ENCODE measurements at places on chromosomes 12 and 14.

DNA sequence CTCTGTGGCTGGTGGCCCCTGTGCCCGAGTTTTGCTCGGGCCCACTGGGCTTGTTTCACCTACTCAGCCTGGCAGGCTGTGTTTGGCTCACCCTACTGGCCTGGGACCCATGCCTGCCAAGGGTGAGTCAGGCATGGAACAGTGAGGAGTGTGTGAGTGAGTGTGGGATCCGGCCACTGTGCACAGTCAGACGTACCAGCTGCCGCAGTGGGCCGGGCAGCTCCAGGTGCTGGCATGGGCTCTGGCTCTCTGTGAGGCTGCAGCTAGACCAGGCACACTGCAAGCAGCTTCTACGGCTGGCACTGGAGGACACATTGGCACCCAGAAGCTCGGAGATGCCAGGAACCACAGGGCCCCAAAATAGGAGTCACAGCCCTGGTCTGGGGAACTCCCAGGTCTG is 40.6 kb downstream of the HSD17B6 start:
- no peak for DNase-seq

DNA sequence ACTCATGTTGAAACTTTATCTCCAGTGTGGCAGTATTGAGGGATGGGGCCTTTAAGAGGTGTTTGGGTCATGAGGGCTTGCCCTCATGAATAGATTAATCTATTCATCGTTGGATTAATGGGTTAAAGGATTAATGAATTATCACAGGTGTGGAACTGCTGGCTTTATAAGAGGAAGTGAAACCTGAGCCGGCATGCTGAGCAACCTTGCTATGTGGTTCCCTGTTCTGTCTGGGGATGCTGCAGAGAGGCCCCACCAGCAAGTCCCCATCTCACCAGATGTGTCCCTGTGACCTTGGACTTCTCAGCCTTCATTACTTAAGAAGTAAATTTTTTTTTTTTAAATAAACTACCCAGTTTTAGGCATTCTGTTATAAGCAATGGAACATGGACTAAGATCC is 109.6 kb downstream of the DYRK2 start:
- peak; percentile 47 for DNase-seq

DNA sequence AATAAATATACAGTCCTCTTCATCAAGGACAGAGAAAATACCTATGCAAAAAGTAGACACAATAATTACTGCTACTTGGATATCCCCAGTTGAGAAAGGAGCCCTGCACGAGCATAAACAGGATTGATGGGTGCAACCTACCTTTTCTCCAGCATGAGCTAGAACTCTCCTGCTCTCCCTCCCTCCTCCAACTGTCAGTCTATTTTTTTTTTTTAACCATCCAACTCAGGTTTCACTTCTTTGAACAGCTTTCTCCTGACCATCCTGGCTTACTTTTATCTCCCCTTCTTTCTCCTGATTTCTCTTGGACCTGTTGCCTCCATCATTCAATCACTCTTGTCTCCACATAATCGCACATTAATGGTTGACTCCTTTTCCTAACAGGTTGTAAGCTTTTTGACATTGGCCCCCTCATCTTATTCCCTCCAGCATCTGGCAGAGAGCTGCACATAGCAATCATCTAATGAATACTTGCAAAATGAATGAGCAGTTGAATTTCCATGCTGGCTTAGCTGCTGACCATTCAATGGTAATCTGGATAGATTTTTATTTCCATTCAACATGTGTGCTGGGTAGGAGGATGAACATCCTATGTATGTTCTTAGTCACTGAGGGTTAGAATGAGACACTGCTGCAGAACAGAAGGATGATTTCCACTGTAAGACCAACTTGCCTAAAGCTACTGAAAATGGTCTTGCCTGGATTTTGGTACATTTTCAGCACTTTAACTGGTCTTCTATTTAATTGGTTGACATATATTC is 24.4 kb downstream of the MYBPC1 start:
- peak; percentile 31 for DNase-seq

GRCh38 chr12:76035045-76035444 is 3.5 kb upstream of the PHLDA1 start:
- no peak for DNase-seq

DNA sequence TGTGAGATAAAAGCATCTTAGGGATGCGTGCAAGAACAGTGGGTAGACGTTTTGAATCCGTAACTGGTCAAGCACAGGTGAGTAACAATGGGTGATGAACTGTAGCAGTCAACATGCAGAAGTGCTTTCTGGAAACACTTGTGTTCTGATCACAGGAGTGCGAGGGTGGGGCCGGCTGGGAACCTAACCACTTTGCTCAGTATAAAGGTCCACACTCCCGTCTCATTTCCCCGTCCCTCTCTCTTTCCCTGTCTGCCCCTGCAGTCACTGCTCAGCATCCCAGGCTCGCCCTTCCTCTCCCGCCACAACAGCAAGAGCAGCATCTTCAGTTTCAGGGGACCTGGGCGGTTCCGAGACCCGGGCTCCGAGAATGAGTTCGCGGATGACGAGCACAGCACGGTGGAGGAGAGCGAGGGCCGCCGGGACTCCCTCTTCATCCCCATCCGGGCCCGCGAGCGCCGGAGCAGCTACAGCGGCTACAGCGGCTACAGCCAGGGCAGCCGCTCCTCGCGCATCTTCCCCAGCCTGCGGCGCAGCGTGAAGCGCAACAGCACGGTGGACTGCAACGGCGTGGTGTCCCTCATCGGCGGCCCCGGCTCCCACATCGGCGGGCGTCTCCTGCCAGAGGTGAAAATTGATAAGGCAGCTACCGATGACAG is 127.1 kb downstream of the FIGNL2 start:
- no peak for DNase-seq

DNA sequence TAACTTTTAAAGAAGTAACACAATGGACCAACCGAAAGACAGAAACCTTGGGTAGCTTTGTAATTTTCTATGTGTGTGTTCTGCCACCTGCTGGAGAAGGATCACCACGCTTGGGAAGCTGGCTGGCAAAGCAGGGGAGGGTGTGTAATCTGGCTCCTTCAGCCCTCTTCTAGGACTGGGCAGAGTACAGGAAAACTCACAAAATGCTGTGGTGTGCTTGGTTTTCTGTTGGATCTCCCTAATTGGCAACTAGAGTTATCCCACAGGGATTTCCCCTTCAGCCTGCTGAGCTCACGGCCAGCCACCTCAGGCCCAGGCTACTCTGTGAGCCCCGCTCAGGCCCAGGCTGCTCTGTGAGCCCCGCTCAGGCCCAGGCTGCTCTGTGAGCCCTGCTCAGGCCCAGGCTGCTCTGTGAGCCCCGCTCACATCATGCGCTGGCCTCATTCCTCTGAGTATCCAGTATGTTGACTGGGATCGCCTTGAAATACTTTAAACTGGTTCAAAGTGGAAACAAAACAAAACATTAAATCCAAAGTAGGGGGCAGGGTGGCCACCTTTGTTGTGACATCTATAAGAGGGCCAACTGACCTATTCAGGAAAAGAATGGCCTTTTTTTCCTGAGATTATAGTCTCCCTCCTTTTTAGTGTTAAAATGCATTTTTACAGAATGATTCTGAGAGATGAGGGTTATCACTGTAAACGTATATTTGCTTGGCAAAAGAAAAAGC is 52.0 kb upstream of the RNU6-8 start:
- DNase-seq = peak; percentile 68

DNA sequence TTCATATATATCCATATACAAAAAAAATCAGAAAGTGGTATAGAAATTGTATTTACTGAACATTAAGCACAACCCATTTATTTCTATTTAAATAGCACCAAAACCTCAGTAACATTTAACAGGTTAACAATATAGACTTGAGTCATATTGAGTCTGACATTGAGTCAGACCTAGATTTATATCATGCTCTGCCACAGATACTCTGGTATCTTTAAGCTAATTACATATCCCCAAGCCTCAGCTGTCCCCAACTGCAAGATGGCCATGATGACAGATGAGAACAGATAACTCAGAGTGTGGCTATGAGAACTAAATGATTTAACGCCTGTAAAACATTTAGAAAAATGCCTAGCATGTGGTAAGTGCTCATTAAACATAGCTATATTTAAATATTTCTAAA is 40.3 kb downstream of the IFNG start:
- peak; percentile 49 for DNase-seq

DNA sequence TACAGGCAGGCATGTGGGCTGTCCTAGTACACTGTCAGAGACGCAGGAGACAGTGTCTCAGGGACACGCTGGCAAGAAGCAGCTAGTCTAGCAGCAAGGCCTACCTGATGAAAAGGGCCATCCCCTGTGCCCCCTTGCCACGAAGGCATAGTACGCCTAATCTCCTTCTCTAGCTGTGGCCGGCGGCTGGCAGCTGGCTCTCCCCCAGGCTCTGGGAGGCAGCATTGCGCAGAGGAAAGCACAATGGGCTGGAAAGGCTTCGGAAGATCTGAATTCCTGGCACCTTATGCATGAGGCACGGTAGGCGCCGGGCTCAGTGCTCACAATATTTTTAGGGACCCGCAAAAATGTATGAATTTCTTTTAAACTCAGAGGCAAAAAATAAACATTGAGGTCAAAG is 16.0 kb upstream of the PLEKHH1 start:
- peak; percentile 51 for DNase-seq

GRCh38 chr12:11886339-11886738 is 184.4 kb upstream of the BCL2L14 start:
- DNase-seq = no peak

GRCh38 chr12:120817559-120818330 is 86.4 kb downstream of the SPPL3 start:
- DNase-seq = no peak

GRCh38 chr12:6171409-6172015 is 28.7 kb upstream of the CD9 start:
- DNase-seq = no peak

GRCh38 chr14:55502746-55503284 is 62.4 kb upstream of the TBPL2 start:
- DNase-seq = no peak

DNA sequence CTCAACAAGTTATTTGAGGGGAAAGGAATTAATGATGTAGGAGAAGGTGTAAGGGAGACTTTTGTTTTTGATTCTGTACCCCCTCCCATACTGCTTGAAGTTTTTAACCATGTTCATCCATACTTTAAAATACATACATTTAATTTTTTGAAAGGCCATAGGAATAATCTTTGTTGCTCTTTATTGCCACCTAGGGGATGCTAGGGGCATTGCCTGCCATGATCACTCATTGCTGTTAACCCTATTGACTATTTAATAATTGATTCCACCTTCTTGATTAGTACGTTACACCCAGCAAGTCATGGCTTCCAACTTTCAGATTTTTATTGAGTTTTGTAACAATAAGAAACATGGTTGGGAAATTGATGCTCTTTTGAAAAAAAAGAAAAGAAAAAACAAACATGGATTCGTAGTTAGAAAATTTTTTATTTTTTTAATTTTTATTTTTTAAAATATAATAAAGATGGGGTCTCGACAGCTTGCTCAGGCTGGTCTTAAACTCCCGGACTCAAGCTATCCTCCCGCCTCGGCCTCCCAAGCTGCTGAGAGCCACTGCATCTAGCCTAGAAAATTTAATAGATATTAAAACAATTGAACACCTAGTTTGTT is 8.5 kb upstream of the PRKAB1 start:
- peak; percentile 71 for DNase-seq

GRCh38 chr14:20798318-20798717 is 4.3 kb downstream of the RNASE1 start:
- no peak for DNase-seq

- no peak for DNase-seq
Observed at GRCh38 chr12:22350886-22351285, 16.4 kb upstream of the ST8SIA1 start.

GRCh38 chr14:73244541-73245290 is 7.4 kb downstream of the PAPLN start:
- DNase-seq = no peak

- peak; percentile 60 for DNase-seq
Observed at GRCh38 chr14:35883677-35884293, 57.6 kb downstream of the BRMS1L start.

- no peak for DNase-seq
Observed at GRCh38 chr12:116885491-116885890, 4.2 kb upstream of the HRK start.

DNA sequence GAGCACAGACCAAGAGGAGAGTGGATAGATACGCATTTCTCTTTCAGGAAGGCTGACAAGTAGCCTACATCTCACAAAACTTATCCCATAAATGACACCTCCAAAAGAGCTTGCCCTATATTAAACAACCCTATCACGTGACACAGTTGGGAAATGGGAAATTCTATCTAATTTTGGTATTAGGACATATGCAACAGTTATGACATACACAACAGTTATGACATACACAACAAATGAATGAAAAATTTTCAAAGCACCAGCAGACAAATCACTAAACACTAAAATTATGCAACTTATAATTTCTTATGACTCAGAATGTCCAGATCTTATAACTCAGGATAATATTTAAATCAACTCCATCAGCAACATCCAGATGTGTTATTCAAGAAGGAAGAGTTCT is 54.1 kb downstream of the DUSP16 start:
- DNase-seq = no peak

DNA sequence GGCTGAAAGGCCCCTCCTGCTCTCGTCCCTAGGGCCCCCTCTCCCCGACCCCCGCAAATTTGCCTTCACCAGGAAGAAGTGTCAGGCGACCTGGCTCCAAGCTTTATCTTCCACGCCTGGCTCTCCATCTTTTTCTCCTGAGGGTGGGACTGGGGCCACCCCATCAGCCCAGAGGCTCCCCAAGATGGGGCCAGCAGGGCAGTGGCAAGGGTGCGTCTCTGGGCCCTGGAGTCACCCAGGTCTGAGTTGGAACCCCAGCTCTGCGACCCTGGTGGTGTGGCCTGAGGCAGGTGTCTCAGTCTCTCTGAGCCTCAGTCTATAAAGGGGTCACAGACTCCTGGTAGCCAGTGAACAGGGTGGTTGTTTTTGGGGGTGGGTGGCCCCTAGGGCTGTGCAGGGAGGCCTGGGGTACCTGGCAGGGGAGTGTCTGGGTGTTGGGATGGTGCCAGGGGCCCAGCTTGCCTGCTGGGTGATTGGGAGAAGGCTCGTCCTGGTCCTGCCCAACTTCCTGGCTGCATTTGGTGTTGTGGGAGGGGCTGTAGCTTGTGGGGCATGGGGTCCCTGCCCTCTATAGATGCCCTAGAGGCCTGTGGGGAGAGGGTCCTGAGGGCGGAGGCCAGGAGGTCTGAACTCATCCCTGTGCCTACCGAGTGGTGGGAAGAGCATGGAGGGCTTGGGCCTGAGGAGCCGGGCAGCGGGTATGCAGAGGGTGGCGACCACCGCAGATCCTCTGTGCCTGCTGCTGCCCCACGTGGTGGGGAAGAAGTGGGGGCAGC is 7.6 kb downstream of the KIF26A start:
- DNase-seq = no peak

- DNase-seq = no peak
Observed at GRCh38 chr12:117167769-117168168, 22.5 kb downstream of the FBXO21 start.

Measured in NCI-H82 (cell line).